ENCODE measurements at places on chromosomes 6 and 20. TPM values are rescaled to one million over a fixed set of nuclear protein-coding genes. Genes with fewer than 3 reads are reported as not detected.

- no peak for DNase-seq
- no peak overlapping the region for H3K4me3 ChIP-seq
- H3K4me1 ChIP-seq = no peaks in the 10 kb centered on the region
- H3K27me3 ChIP-seq = no peaks in the 10 kb centered on the region
- H3K36me3 ChIP-seq = no peaks in the 10 kb centered on the region
- H3K27ac ChIP-seq = no peak overlapping the region
Observed at GRCh38 chr6:128560966-128561365, 40.6 kb upstream of the PTPRK start.

DNA sequence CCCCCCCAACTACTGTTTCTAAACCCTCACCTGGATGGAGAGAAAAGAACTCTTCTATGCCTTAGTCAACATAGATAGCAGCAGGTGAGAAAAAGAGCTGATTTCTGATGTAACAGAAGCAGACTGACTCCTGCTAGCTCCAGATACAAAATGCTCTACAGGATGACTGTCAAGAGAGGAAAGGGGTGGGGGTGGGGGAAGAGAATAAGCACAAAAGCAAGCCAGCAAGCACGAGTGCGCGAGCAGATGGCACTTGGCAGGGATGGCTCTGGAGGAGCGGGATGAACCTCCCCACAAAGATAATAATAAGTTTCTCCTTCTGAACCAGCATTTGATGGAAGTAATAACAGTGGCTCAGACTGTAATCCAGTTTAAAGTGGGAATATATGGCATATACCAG is 45.6 kb upstream of the SPDEF start:
- H3K4me3 ChIP-seq = no peak overlapping the region
- no peaks in the 10 kb centered on the region for H3K27me3 ChIP-seq
- H3K36me3 ChIP-seq = peaks cover 5% of the 10 kb centered on the region
- no peak overlapping the region for H3K27ac ChIP-seq
- no peak for DNase-seq

DNA sequence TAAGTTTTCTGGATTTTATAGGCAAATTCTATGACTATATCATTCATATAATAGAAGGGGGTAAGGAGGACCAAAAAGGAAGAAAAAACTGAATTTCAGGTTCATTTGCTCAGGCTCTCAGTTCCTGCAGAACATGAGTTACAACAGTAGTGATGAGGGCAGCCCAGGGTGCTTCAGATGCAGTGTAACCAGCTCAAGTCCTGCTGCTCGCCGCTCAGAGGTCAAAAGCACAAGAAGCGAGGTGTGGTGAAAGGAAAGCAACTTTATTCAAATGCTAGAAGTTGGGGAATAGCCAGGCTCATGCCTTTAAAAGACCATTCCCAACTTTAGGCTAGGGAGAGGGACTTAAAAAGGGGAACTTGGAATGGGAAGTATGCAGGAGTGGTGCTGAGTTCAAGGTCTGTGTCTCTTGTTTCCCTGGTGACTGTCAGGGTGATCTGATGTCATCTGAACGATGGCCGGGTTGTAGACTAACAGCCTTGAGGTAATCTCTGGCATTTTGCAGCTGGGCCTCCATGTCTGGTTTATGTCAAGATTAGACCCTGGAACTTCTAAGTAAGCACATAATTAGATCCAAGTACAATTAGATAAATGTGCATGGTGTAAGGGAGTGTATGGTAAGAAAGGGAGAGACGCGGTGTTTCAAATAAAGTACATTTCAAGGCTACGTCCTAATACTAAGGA is 14.5 kb upstream of the SEC63 start:
- H3K27ac ChIP-seq = no peak overlapping the region
- DNase-seq = no peak
- no peaks in the 10 kb centered on the region for H3K36me3 ChIP-seq
- no peak overlapping the region for H3K4me3 ChIP-seq
- peaks cover 4% of the 10 kb centered on the region for H3K4me1 ChIP-seq
- H3K27me3 ChIP-seq = no peaks in the 10 kb centered on the region

- H3K4me3 ChIP-seq = no peak overlapping the region
- no peaks in the 10 kb centered on the region for H3K36me3 ChIP-seq
- peak overlapping the region; percentile 74 for H3K27ac ChIP-seq
- peaks cover 41% of the 10 kb centered on the region for H3K4me1 ChIP-seq
Observed at GRCh38 chr20:20085812-20086211, 33.5 kb downstream of the CFAP61 start.

Gene DCDC2
- 8.7 TPM for total RNA-seq

DNA sequence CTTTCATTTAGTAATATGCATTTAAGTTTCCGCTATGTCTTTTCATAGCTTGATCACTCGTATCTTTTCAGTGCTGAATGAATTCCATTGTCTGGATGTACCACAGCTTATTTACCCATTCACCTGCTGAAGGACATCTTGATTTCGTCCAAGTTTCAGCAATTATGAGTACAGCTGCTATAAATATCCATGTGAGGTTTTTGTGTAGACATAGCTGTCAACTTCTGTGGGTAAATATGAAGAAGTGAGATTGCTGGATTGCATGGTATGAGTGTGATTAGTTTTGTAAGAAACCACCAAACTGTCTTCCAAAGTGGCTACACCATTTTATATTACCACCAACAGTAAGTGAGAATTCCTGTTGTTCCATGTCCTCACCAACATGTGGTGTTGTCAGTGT is 79.2 kb upstream of the STMND1 start:
- no peak for DNase-seq
- H3K27ac ChIP-seq = no peak overlapping the region
- H3K4me1 ChIP-seq = no peaks in the 10 kb centered on the region

DNA sequence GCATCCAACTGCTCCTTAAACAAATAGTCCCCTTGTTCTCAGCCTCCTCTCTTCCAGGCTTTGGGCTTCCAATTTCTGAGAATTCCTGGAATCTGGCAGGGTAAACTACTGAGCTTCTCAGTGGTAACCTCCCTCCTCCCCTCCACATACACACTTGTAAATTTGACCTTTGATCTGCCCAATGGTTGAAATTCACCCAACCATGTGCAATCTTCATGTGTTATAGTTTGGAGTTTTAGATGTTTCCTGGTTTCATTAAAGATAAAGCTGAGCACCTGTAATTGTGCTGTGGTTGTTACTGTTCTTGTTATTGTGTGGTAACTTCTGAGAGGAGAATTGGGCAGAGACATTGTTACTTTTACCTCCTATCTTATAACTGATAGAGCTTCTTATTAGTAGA is 328.4 kb downstream of the TPBG start:
- H3K4me3 ChIP-seq = no peak overlapping the region
- DNase-seq = no peak
- no peaks in the 10 kb centered on the region for H3K27me3 ChIP-seq
- H3K27ac ChIP-seq = no peak overlapping the region
- H3K36me3 ChIP-seq = no peaks in the 10 kb centered on the region
- H3K4me1 ChIP-seq = no peaks in the 10 kb centered on the region

DNA sequence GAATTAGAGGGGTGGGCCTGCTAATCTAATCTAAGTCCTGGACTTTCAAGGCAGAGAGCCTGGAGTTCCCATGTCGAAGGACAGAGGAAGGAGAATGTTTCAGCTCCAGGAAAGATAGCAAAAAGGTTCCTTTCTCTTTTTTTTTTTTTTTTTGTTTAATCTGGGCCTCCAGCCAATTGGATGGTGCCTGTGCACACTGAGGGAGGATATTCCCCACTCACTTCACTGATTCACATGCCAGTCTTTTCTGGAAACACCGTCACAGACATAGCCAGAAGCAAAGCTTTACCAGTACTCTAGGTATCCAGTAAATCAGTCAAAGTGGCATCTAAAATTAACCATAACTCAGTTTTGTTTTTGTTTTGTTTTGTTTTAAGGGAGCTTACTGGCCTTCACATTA is 721.1 kb downstream of the TENT5A start:
- H3K27ac ChIP-seq = no peak overlapping the region
- no peaks in the 10 kb centered on the region for H3K4me1 ChIP-seq
- H3K27me3 ChIP-seq = no peaks in the 10 kb centered on the region
- H3K36me3 ChIP-seq = no peaks in the 10 kb centered on the region

DNA sequence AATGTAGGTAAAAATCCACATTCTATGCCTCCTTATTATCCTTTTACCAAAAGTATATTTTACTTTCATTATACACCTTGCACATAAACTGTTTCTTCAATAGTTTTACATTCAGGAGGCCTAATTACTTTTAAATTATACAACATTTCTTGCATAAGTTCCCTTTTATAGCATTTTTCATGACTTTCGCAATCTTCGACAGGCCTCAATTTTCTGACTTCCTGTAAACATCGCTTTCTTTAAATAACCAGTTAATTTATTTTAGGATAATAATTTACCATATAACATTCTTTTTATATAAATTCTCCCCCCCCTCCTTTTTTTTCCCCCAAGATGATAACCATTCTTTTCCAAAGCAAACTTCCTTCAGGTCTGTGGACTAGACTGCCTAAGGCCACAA is 9.2 kb downstream of the SLC35A1 start:
- no peaks in the 10 kb centered on the region for H3K36me3 ChIP-seq
- H3K4me3 ChIP-seq = no peak overlapping the region
- H3K27me3 ChIP-seq = no peaks in the 10 kb centered on the region
- no peak overlapping the region for H3K27ac ChIP-seq
- DNase-seq = no peak

Gene GPX5
- total RNA-seq = not detected

Gene GSTA2
- total RNA-seq = not detected

GRCh38 chr6:77038807-77039206 is 424.5 kb downstream of the HTR1B start:
- no peaks in the 10 kb centered on the region for H3K4me1 ChIP-seq
- no peak for DNase-seq
- no peaks in the 10 kb centered on the region for H3K27me3 ChIP-seq
- no peak overlapping the region for H3K27ac ChIP-seq
- H3K36me3 ChIP-seq = no peaks in the 10 kb centered on the region

- no peak overlapping the region for H3K4me3 ChIP-seq
- DNase-seq = no peak
- H3K27ac ChIP-seq = no peak overlapping the region
- no peaks in the 10 kb centered on the region for H3K27me3 ChIP-seq
Observed at GRCh38 chr6:37021356-37022129, 16.1 kb downstream of the FGD2 start.

- DNase-seq = no peak
- no peak overlapping the region for H3K27ac ChIP-seq
- H3K4me1 ChIP-seq = no peaks in the 10 kb centered on the region
- H3K27me3 ChIP-seq = no peaks in the 10 kb centered on the region
Observed at GRCh38 chr20:12211361-12211760, 293.7 kb downstream of the BTBD3 start.

GRCh38 chr6:98984121-98984520 is 36.4 kb upstream of the FBXL4 start:
- no peaks in the 10 kb centered on the region for H3K36me3 ChIP-seq
- H3K4me3 ChIP-seq = no peak overlapping the region
- DNase-seq = no peak
- H3K27ac ChIP-seq = no peak overlapping the region
- H3K27me3 ChIP-seq = no peaks in the 10 kb centered on the region
- H3K4me1 ChIP-seq = no peaks in the 10 kb centered on the region

DNA sequence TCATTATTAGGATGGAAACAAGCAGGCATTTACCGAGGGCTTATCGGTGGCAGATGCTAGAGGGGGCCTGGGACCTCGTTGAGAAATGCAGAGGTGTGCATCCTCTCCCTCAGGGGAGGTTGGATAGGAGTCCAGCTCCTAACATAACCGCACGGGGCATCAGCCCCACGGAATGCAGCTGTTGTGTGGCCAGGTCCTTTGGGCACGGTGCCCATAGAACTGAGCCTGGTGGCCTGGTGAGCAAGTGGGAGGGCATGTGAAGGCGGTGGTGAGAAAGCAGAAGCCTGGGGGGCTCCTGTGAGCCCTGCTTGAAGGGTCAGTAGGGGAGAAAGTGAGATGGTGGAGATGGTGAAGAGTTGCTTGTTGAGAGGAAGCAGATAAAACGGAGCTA is 143.7 kb downstream of the CDH26 start:
- no peak overlapping the region for H3K4me3 ChIP-seq
- H3K27me3 ChIP-seq = no peaks in the 10 kb centered on the region
- H3K36me3 ChIP-seq = no peaks in the 10 kb centered on the region
- H3K27ac ChIP-seq = no peak overlapping the region
- peak; percentile 20 for DNase-seq

Gene ZNF391
- 6.8 TPM for total RNA-seq

GRCh38 chr6:44338228-44339122 is 4.0 kb upstream of the SPATS1 start:
- H3K4me1 ChIP-seq = peaks cover 5% of the 10 kb centered on the region
- H3K4me3 ChIP-seq = no peak overlapping the region
- no peaks in the 10 kb centered on the region for H3K27me3 ChIP-seq
- no peaks in the 10 kb centered on the region for H3K36me3 ChIP-seq

Gene CCN6
- total RNA-seq = not detected

- H3K4me3 ChIP-seq = no peak overlapping the region
- H3K27me3 ChIP-seq = no peaks in the 10 kb centered on the region
- H3K4me1 ChIP-seq = no peaks in the 10 kb centered on the region
- no peaks in the 10 kb centered on the region for H3K36me3 ChIP-seq
- no peak for DNase-seq
Observed at GRCh38 chr6:143093290-143093689, 32.6 kb downstream of the AIG1 start.

Gene SLC22A3
- total RNA-seq = 3.9 TPM

GRCh38 chr6:116450769-116451740 is 10.1 kb upstream of the CALHM6 start:
- H3K36me3 ChIP-seq = no peaks in the 10 kb centered on the region
- no peak overlapping the region for H3K4me3 ChIP-seq
- peak; percentile 54 for DNase-seq
- H3K27me3 ChIP-seq = no peaks in the 10 kb centered on the region
- no peaks in the 10 kb centered on the region for H3K4me1 ChIP-seq

DNA sequence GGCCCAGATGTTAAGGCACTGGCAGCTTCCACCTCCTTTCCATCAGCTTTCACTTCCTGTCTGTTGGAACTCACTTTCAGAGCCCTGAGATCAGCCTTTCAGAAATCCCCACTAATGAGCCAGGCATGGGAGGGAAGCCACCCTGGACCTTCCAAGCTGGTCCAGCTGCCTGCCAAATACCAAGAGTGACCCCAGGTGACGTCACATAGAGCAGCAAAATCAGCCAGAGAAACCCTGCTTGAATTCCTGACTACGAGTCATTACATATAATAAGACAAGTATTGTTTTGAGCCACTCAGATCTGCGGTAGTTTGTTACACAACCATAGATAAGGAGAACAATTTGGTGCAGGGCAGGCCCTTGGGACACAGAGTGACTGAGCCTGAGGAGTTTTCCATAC is 556.0 kb upstream of the JAG1 start:
- no peaks in the 10 kb centered on the region for H3K27me3 ChIP-seq
- H3K4me3 ChIP-seq = no peak overlapping the region
- no peak for DNase-seq
- H3K27ac ChIP-seq = no peak overlapping the region
- H3K36me3 ChIP-seq = no peaks in the 10 kb centered on the region

DNA sequence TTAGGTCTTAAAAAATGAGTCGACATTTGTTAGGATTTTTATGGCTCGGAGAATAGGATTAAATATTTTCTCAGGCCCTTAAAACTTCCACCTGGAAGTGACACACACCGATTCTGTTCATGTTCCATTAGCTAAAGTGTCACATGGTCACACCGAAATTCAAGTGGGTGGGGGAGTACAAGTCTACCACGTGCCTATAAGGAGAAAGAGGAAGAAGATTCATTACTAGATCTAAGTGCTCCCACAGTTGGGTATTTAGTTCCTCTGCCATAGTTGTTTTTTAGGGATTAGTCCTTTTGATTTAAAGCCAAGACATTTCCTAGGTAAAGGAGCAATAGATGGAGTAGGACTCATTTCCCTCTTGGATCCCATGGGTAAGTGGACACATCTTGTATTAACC is 4.9 kb upstream of the TOX2 start:
- no peaks in the 10 kb centered on the region for H3K27me3 ChIP-seq
- peaks cover 4% of the 10 kb centered on the region for H3K4me1 ChIP-seq
- H3K4me3 ChIP-seq = no peak overlapping the region
- H3K27ac ChIP-seq = no peak overlapping the region
- no peaks in the 10 kb centered on the region for H3K36me3 ChIP-seq

Gene FAM162B
- total RNA-seq = 17.2 TPM

Measured in thyroid gland (tissue), 4 donors.